Activated CD8-positive, alpha-beta memory T cell treated with anti-CD3 and anti-CD28 coated beads, Interleukin-2, amount 50 U/mL, for 48 hours (primary cell): ENCODE measurements at places on chromosomes 5 and 9.

GRCh38 chr9:121562301-121562700 is 62.7 kb upstream of the GGTA1 start:
- DNase-seq: no peak

GRCh38 chr5:33075731-33076130 is 364.6 kb downstream of the NPR3 start:
- DNase-seq: no peak

DNA sequence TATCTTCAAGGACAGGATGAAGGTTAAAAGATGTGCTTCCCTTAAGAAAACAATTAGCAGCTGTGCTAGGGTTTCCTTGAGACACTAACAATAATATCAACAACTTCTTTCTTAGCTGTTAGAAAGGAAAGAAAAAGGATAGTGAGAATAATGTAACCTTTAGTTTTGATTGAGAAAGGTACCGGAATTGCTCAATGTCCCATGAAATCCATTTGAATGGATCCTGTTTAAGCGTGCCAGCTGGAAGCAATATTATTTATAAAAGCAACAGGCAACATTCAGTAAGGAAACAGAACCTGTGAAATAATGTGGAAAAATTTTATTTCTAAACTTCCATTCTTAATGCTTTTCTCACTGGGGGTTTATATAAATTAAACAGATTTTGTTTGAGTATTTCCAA is 120.9 kb downstream of the CCDC192 start:
- DNase-seq: no peak

DNA sequence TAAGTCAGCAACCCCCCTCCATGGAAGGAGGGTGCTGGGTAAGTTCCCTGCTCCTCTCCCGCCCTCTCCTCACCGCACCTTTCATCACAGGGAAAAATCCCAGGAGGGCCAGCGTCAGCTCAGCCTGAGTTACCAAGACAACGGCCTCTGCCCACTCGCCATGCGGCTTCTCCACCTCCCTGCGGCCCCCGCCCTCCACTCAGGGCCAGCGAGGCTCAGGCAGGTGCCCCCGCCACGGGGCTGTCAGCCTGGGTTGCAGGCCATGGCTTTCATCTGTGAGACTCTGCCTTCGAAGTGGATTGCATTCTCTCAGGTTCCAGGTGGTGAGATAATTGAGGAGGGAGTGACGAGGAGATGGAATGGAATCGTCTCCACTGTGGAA is 27.2 kb upstream of the LAMC3 start:
- DNase-seq: no peak

DNA sequence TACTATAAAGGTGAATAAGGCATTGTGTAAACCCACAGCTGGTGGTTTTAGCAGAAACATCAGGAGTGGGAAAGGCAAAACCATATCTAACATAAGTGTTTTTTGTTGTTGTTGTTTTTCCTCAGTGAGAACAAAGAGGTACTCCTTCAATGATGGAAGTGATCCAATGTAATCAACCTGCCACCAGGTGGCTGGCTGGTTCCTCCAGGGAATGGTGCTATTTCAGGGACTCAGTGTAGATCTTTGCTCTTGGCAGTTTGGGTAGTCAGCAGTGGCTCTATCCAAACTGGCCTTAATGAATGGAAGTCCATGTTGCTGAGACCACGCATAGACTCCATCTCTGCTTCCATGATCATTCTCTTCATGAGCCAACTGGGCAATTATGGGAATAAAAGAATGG is 10.8 kb downstream of the DMRTA1 start:
- DNase-seq: no peak

GRCh38 chr5:40554813-40555212 is 124.9 kb upstream of the PTGER4 start:
- no peak for DNase-seq

- no peak for DNase-seq
These were observed 70.2 kb downstream of the BASP1 start for GRCh38 chr5:17287501-17288155.

DNA sequence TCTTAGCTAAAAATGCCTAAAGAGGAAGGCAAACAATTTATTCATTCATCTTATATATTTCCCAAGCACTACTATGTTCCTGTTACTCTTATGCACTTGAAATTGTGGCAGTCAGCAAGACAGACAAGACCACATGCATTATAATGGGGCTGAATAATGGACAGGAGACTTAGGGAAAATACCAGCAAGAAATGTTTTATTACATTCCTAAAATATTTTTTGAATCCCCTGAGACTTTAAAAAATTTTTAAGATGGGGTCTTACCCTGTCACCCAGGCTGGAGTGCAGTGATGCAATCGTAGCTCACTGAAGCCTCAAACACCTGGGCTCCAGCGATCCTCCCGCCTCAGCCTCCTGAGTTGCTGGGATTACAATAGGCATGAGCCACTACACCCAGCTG is 13.2 kb downstream of the ZCCHC9 start:
- DNase-seq: no peak

DNA sequence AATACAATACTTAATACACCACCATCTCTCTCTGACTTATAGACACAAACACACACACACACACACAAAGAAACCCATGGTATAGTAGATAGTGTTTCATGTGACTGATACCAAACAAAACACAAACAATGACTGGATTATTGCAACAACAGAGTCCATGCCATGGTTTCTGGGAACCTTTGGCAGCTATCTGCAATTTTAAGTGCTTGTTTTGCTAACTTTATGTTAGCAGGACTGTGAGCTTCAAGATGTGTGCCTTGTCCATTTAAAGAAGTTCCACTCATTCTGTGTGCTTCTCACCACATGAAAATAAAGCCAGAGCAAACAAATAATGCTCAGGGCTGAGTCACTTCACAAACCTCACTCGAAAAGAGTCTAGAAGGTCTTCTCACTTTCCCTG is 15.1 kb upstream of the LURAP1L start:
- no peak for DNase-seq

DNA sequence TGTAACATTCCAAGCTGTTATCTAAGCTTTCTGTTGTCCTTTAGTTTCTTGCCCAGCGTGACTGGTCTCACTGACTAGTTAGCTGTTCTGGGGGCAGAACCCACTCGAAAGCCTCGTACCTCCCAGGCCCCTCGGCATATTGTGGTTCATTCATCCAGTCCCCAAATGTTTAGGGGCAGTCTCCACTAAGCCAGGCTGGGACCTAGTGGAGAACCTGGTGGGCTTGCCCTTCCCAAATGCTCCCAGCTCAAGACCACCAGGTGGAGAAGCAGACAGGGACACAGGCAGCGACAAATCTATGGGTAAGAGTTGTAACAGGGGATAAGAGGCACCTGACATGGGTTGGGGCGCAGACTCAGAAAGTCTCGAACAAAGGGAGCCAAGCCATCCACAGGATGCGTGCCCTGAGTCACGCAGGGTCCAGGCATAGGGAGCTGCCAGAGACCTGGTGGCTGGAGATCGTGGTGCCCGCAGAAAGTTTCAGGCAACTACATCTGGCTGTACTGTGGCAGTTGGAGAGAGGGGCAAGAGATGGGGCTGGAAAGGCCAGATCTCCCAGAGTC is 851 bp upstream of the EEIG1 start:
- DNase-seq: peak; percentile 64

DNA sequence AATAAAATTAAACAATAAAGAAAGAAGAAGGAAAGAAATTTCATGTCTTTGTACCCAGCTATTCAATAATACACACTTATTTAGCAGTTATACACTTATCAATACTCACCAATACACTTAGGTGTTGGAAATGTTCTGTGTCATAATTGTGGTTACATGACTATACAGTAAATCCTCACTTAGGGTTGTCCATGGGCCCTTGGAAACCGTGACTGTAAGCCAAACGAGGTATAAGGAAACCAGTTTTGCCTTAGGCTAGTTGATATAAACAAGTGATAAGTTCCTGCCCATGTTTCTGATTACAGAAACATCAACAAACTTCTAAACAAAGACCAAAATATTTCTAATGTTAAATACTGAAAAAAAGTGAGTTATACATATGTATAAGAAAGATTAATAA is 10.0 kb upstream of the SLCO4C1 start:
- DNase-seq: no peak

DNA sequence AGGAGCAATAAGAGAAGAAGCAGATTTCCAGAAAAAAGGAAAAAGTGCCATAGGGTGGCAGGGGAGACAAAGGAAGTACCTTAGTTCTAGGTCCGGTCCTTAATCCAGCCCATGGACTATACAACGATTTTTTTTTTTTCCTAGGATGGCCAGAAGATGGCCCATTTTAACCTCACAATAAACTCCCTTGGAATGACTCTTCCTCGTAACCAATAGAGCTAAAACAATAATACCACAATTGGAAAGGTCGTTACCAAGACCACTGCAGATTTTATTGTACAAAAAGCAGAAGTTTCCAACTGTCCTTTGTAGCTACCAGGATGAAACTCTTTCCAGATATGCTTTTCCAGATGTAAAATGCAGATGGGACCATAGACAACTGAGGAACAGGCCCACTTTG is 34.4 kb upstream of the SSBP2 start:
- no peak for DNase-seq

- peak; percentile 67 for DNase-seq
These were observed 977 bp downstream of the MGAT4B start for GRCh38 chr5:179805529-179806249.

GRCh38 chr5:128259607-128260021 is 176.0 kb downstream of the SLC12A2 start:
- DNase-seq: no peak

GRCh38 chr5:72937517-72938061 is 18.3 kb upstream of the FCHO2 start:
- no peak for DNase-seq

GRCh38 chr5:118968406-118968911 is 19.9 kb downstream of the DTWD2 start:
- no peak for DNase-seq

- DNase-seq: peak; percentile 51
These were observed 4.2 kb upstream of the FGF18 start for GRCh38 chr5:171415115-171415730.

GRCh38 chr9:87622923-87623322 is 103.0 kb upstream of the CTSL start:
- no peak for DNase-seq

DNA sequence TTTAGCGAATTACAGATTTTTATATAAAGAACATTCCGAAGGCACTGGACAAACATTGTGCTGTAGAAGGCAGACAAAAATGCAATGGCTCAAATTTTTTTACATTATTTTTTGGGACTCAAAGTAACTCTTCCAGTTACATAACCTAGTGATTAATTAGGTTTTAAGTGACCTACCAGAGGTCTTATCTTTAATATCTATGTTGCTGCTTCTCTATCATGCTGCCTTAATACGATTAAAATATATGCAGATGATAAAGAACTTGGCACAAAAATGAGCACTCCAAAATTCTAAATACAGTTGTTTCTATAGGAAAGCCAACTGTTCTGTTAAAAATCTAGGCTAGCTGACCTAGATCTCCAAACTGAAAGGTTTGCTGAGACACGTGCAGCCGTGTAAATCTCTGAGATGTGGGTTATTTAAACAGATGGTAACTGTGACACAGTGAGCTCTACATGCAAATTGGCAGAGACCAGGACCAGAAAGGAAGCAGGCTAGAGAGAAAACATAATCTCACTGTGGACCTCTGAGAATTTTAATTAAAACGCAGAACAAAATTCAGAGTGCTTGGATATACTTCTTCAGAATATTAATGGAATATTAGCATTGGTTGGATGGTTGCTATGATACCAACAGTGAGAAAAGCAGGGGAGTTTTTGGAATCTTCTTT is 56.2 kb downstream of the CAMK4 start:
- no peak for DNase-seq

- no peak for DNase-seq
These were observed 50.5 kb upstream of the C5orf46 start for GRCh38 chr5:147956842-147957223.

DNA sequence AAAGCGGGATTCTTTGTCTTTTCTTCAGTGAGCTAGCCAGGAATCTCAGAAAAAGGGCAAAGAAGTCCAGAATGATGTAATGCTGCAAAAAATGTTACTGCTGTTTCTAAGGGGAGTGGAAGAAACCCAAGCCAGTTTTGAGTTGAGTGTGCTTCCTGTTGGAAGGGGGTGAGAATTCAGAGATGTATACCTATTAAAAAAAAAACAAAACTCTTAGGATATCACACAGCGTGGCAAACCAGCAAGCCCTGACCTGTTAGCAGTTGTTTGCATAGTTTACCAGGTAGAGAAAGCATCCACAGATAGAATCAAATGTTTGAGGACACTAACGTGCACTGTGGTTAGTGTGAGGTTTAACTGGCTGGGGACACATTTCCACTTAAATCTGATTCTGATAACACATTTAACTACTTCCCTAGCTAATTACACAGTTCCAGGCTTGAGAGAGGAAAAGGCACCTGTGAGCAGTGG is 11.4 kb downstream of the BASP1 start:
- DNase-seq: no peak

DNA sequence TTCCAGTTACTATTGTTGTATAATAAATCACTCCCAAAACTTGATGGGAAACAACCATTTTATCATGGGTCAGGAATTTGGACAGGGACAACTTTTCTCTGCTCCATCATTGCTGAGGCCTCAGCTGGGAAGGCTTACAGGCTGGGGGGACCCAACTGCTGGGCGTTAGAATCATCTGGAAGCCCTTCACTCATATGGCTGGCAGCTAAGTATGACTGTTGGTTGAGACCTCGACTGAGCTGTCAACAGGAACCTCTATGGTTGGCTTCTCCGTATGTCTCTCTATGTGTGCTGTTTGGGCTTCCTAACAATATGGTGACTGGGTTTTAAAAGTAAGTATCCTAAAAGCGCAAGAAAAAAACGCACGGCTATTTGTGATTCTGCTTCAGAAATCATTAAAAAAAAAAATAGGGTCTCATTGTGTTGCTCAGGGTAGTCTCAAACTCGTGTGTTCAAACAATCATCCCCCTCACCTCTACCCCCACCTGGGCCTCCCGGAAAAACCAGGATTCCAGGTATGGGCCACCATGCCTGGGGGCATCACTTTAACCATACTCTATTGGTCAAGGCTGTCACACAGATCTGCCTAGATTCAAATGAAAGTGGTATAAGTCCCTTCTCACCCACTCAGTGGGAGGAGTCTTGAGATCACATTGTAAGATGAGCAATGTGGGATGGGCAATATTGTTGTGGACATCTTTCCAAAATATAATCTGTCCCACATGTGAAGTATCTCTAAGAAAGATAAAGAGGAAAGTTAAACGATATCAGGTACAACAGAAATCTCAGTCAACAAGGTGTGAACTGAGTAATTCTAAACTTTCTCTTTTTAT is 15.2 kb downstream of the FNBP1 start:
- DNase-seq: no peak

DNA sequence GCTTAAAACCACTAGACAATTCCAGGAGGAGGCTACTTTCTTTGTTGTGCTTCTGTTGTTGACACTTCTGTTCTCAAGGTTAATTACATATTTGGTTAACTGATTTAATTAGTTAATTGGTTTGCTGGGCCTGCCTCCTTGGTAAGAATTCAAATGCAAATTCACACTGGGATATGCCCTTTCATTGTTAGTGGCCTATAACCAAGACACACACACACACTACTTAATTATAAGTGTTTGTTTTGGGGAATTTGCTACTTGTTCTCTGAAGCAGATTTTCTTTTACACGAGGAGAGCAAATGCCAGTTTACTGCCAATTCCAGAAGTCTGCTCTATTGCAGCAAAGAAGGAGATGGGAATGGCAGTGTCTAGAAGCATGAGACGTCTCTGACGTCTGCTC is 101.6 kb upstream of the BASP1 start:
- DNase-seq: no peak
